ENCODE measurements at places on chromosomes 1 and 21.
A peak's percentile ranks its signal among the peaks of the same experiment; 100 is the strongest.

GRCh38 chr1:207949571-207950195 lies 38.8 kb upstream of the CD34 start:
- DNase-seq, result no peak

DNA sequence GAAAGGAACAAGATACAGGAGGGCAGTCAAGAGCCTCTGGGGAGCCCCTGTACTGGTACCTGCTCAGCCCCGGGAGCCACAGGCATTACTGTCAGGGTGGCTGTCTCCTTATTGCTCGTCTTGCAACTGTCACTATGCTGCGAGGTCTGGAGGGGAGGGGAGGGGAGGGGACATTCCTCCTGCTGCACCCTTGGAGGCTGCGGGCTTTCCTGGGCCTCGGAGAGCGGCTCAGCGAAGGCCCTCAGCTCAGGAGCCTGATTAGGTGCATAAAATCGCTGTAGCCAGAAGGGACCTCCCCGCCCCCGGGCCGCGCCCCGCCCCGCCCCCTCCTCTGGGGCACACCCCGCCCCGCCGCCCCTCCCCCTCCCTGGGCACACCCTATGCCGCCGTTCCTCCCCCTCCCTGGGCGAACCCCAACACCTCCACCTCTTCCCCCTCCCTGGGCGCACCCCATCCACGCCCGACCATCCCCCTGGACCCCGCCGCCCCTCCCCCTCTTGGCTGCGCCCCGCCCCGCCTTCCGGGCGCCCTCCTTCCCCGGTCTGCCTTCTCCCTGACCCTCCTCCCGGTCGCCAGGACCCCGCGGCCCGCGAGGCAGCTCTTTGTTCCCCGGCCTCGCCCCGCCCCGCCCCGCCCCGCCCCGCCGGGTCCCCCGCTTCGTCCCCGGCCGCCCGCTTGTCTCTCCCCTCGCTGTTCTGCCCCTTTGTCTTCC lies 35.5 kb downstream of the CACHD1 start:
- DNase-seq, result no peak

- DNase-seq, result no peak
These were observed 99.8 kb downstream of the MRPL39 start for GRCh38 chr21:25507522-25507921.

DNA sequence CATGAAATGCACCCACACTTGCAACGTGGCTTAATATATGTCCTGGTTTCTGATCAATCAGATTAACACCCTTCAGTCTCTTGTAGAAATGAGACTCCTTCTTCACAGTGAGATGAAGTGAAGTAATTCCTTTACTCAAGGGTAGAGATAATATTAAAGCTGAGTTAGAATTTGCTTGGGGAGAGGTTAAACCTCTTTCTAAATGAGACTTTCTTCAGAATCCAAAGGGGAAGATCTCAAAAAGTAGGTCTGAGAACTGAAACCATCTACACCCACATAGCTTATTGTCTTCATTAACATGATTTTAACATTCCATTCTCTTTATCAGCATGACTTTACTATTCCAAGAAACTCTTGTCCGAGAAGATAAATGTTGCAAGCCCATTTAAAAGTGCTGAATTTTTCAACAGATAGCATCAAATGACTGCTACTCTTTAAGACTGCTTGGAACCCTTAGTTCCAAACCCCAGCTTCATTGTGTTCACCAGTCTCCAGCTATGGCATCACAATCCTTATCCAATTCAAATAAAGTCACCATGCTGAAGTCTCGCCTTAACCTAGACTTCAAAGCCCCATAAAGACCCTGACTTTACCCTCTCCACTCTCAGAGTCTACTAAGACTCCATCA lies 19.2 kb upstream of the TRAF3IP3 start:
- no peak for DNase-seq

GRCh38 chr21:38950435-38951094 lies 144.8 kb downstream of the ETS2 start:
- DNase-seq, result no peak

DNA sequence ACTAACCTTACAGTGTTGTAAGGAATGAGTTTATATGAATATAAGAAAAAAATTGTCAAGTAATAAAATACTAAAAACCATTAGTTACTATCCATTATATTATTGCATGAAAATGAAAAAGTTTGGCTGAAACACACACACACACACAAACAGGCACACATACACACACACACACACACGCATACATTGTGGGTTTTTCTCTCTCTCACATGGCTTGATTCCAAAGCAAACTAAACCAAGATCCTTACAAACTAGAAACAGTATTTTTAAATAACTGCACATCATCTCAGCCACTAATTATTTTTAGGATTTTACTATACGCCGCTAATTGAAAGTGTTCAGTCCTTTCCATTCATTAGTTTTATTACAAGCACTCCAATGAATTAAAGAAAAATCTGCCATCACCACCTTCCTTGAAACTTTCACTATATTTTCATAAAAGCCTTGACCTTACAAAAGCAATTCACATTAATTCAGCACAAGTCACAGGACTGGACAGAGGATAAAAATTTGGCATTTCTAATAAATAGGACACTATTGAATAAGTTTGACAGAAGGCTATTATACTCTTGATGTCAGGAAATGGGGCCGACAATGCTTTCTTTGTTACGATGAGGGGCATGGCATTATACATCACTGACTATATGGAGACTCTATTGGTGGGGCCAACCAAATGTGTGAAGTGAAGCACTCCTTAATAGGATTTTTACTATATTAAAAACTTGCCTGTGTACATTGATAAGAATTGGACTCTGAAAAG lies 187.0 kb upstream of the ESRRG start:
- no peak for DNase-seq

DNA sequence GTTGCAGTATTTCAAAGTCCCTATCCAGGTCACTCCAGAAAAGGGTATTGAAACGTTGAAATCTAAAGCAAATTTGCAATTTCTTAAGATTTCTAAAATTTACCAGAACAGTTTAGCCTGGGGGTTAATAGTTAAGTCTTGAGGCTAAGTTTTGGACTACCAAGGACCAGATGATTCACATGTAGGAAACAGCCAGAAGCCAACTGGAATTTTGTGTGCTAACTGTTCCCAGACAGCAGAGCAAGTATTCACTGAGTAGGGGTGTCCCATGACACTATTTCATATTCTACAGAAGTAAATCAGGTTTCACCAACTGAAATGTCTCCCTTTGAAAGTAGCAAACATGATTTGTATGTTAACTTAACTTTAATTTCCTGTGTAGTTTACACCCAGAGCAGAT lies 11.5 kb upstream of the C1orf105 start:
- DNase-seq, result no peak

DNA sequence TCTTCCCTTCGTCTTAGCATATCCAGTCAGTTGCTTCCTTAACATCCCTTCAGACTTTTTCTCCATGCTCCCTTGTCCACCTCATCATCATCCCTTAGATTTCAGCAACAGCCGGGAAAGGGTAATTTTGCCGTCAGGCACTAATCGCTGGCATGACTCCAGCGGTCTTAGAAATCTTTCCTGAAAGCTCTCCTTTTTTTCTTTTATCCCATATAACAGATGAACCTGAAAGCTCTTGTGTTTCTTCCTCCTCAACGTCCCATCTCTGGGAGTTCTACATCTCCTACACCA lies 10.4 kb upstream of the BOLA1 start:
- DNase-seq, result peak; percentile 37

DNA sequence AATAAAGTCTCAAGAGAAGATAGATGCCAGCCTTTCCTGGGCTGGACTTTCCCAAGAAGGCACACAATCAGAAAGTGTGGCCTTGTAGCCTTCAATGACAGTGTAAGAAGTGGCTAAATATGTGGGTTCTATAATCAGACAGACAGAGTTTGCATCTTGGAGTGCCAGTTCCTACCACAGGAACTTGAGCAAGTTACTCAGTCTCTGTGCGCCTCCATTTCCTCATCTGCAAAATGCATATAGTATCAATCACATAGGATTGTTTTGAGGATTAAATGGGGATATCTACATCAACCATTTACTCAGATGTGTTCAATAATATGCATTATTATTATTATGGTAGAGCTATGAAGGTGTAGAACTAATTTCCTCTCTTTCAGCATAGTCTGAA lies 176.8 kb upstream of the PTBP2 start:
- no peak for DNase-seq

GRCh38 chr21:21018821-21019220 lies 20.6 kb downstream of the NCAM2 start:
- no peak for DNase-seq

GRCh38 chr1:182977480-182977879 lies 24.5 kb upstream of the SHCBP1L start:
- no peak for DNase-seq

All from left renal pelvis (tissue), 4 donors.